ENCODE measurements at places on chromosomes 2 and 18.

- DNase-seq: no peak
These were observed 89.5 kb downstream of the SLC4A10 start for GRCh38 chr2:161713706-161714105.

- no peak for DNase-seq
These were observed 72.2 kb downstream of the XRCC5 start for GRCh38 chr2:216181351-216181750.

GRCh38 chr2:159010963-159011362 is 42.5 kb downstream of the TANC1 start:
- no peak for DNase-seq

- no peak for DNase-seq
These were observed 576.8 kb downstream of the METTL4 start for GRCh38 chr18:1994471-1994870.

GRCh38 chr18:56383349-56383748 is 255.0 kb downstream of the TXNL1 start:
- DNase-seq: no peak

- DNase-seq: peak; percentile 25
These were observed 181.5 kb upstream of the ITGA4 start for GRCh38 chr2:181275643-181276070.

DNA sequence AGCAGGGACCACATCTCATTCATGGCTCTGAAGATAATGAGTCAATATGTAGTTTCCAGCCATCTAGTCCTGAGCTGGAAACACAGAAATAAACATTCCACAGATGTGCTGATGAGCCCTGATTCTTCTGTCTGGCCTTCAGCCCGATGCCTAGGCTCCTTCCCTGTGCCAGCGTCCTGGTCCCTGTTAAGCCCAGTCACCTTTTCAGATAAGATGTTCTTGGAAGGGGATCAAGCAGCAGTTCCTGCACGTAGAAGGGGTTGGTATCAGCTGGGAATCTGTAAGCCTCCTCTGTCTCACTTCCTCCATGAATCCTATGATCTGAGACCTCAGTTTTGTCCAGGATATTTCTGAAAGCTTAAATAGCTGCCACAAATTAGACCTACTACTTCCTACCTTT is 149.3 kb downstream of the TTC32 start:
- DNase-seq: no peak

GRCh38 chr2:54360055-54360792 is 95.9 kb upstream of the SPTBN1 start:
- DNase-seq: no peak

DNA sequence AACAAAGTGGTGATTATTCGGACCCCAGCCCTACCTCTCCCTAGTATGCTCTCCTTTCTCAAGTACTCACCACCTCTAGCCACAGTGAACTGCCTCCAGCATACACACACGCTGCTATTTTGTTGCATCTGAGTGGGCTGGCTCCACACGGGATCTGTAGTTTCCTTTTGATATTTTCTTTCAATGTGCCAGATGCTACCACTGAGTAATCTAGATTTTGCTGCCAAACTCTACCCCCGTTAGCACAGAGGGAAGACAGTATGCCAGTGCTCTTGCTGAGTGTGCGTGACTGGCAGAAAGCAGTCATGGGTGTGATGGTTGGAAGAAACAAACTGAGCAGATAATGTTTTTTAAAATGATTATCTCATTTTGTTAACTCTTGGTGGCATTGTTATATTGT is 11.6 kb downstream of the CFLAR start:
- no peak for DNase-seq

DNA sequence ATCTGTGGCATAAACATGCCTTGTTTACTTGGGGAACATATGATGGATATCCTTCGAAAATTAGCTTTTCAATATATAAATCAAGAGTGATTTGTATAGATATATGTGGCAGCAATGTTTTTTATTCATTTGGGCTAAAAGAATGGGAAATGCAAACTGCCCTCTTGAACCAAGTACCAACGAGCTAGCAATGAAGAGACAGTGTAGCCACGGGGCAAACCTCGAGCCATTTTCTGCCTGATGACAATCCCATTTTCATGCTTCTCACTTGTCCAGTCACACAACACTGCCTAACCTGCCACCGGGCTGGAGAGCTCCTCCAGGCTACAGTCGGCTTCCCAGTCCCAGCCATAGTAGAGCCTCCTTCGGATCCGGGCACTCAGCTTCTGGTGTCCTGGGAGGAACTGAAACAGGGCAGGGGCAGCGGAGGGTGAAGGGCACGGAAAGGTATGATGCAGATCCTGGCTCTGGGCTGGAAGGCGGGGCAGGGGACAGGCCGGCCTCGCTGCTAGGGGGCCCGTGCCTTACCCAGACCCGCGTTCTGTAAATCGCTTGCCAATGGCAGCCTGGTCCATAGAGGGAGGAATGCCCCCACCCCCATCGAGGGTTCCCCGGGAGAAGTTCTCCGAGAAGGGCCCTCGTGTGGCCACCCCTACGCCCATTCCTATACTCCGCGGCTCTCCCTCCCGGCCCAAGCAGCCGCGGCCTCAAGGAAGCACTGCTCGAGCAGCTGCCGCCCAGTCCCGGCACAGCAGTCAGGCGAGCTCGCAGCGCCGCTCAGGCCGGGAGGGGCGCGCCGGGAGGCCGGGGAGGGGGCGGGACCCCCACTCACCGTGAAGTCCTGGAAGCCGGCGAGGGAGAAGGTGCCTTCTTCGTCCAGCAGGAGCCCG is 552 bp downstream of the CNPPD1 start:
- DNase-seq: peak; percentile 25

GRCh38 chr18:47968721-47969120 is 38.3 kb upstream of the SMAD2 start:
- DNase-seq: no peak

GRCh38 chr2:237566401-237567235 is at the start of gene PRLH:
Gene PRLH, plus strand, starts transcription at chr2:237566574. Its CDS starts 0 bp downstream, at chr2:237566574.
- no peak for DNase-seq

DNA sequence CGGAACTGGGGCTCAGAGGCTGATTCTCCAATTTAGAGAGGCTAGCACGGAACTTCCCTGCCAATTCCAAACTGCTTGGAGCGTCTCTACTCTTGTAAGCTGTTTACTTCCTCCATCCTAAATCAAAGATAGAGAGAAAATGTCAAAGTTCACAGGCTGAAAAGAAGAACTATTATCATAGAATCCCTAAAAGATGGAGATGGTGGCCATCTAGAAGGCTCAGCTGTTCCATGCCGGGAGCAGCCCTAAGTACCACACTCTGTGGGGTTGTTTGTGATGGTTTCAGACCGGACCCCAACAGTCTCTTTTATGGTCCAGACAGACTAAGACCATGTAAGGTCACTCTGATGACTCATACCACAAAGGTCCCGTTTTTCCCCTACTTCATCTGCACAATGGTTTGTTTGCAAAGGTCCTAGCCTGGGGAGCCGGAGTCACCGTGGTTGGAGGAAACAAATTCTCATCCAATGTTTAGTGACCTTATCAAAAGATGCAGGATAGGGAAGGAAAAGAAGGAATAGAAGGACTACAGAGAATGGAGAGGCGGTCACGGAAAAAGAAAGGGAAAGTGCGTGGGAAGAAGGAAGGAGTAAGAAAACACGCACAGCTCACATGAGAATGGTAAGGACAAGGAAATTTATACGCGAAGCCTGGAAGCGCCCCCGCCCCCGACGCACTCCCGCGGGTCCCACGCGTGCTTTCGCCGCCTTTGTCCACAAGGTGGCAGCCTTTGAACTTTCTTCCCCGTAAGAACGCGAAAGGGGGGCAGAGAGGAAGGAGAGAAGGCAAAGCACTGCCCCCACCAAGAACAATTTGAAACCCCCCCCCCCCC is 453 bp upstream of the ANTXR1 start:
- DNase-seq: peak; percentile 42

GRCh38 chr2:210318891-210319290 is 3.9 kb upstream of the MYL1 start:
- no peak for DNase-seq

DNA sequence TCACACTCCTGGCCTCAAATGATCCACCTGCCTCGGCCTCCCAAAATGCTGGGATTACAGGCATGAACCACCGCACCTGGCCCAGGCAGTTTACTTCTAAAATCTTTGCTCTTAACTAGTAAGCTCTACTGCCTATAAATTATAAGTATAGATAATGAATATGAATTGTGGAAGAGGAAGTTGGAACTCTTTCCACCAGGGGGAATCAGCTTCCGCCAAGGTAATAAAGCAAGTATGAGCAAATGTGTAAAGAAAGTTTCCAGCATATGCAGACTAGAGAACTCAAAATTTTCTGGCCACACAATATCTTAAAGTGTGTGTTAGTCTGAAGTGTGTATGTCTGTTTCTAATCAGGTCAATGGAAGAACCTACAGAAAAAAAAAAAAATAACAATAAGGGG is 68.1 kb downstream of the RMDN2 start:
- DNase-seq: no peak

DNA sequence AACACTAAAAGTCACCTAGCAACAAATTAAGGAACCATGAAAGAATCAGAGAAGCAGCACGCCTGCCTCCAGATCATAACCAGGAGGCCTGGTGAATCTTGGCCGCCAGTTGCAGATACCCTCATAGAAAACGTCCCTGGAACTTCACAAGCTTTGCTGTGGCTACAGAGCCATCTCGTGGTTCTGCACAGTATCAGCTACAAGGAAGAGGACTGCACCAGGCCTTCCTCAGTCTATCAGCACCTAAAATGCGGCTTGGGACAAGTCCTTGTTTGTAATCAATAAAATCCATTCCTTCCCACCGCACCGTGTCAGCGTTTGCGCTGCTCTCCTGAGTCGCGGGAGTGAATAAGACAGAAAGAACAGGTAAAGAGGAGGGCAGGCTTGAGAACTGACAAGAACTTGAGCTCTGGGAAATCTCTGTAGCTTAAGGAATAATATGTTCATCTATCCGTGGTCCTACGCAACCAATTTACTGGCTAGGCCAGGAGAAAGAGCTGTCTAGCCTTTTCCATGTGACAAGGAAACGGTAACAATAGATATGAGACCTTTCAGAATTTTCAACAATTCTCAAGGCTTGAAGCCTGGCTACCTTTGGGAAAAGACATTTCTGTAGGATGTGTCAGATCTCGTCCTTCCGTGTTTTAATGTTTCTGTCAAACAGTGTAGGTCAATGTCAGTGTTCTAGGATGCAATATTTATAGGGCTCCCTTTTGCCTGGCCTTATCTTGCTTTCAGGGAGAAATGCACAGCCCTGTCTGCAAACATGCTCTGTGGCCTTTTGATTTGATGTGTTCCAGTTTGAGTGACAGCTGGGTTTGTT is 128.5 kb upstream of the RAB12 start:
- no peak for DNase-seq

- no peak for DNase-seq
These were observed 6.3 kb downstream of the HTR2B start for GRCh38 chr2:231118614-231118942.

GRCh38 chr18:9924371-9924943 is 10.6 kb downstream of the VAPA start:
- no peak for DNase-seq

DNA sequence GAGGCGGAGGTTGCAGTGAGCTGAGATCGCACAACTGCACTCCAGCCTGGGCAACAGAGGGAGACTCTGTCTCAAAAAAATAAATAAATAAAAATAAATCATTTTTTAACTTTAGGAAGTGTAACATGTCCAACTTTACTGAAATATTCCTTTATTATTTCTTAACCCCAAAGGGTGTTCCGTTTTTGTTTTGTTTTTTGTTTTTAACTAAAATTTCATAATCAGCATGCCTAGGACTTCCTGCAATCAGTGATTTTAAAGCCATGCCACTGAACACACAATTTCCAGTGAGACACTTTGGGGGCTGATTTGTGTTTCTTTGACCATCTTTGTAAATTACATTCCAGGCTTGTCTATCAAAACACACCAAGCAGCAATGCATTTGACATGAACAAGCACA is 7.1 kb downstream of the CATIP start:
- no peak for DNase-seq

- DNase-seq: no peak
These were observed 399.8 kb downstream of the TMEM182 start for GRCh38 chr2:103161456-103162289.

GRCh38 chr2:35035883-35036282 is 1319.7 kb upstream of the CRIM1 start:
- DNase-seq: no peak

GRCh38 chr18:58758046-58758445 is 86.8 kb downstream of the MALT1 start:
- no peak for DNase-seq

- DNase-seq: no peak
These were observed 74.5 kb upstream of the B3GNT7 start for GRCh38 chr2:231321021-231321420.

GRCh38 chr2:233068762-233069418 is 8.7 kb downstream of the INPP5D start:
- no peak for DNase-seq

- no peak for DNase-seq
These were observed 53.1 kb downstream of the PRELID3A start for GRCh38 chr18:12460874-12461273.

DNA sequence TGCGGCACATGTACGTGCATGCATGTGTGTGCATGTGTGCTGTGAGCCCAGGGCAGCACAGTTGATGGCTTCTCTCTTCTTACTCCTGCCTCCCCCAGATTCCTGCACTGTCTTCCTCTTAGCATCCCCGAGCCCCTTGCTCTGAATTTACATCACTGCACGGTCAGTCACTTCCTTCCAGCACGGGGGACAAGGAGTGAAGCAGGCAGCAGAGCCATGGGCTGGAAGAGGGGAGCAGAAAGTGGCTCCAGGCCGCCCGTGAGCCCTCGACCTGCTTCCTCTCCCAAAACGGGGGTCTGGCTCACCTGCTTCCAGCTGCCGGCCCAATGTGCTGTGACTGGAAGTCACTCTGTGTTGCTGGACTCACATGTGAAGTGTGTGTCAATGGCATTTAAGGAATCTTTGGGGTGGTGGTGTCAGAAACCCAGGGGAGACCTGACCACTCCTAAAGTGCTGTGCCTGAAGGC is 106.1 kb downstream of the FAM210A start:
- no peak for DNase-seq

GRCh38 chr2:187013058-187013457 is 164.1 kb upstream of the ZSWIM2 start:
- no peak for DNase-seq

GRCh38 chr2:7256377-7256776 is 339.2 kb downstream of the RNF144A start:
- DNase-seq: no peak

- no peak for DNase-seq
These were observed 83.3 kb downstream of the RND3 start for GRCh38 chr2:150404147-150404546.

GRCh38 chr2:161576421-161576820 is 47.8 kb upstream of the SLC4A10 start:
- DNase-seq: no peak
